Motor neuron (in vitro differentiated cells): ENCODE measurements at places on chromosomes 2 and 18. TPM values are rescaled to one million over a fixed set of nuclear protein-coding genes. Genes with fewer than 3 reads are reported as not detected.

GRCh38 chr2:111244864-111245263, 124.2 kb downstream of the BCL2L11 start:
- no peak for ATAC-seq

DNA sequence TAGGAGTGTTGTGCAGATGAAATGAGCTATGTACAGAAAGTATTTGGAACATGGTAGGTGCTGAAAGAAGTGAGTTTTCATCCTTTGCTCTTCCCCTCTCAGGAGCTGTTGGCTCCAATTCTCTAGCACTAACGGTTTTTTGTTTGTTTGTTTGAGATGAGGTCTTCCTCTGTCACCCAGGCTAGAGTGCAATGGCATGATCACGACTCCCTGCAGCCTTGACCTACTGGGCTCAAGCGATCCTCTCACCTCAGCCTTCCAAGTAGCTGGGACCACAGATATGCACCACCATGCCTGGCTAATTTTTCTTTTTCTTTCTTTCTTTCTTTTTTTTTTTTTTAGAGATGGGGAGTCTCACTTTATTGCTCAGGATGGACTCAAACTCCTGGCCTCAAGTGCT, 12.8 kb downstream of the ABCG5 start:
- ATAC-seq: no peak

GRCh38 chr2:72494392-72494791, 331.4 kb downstream of the EXOC6B start:
- ATAC-seq: no peak

DNA sequence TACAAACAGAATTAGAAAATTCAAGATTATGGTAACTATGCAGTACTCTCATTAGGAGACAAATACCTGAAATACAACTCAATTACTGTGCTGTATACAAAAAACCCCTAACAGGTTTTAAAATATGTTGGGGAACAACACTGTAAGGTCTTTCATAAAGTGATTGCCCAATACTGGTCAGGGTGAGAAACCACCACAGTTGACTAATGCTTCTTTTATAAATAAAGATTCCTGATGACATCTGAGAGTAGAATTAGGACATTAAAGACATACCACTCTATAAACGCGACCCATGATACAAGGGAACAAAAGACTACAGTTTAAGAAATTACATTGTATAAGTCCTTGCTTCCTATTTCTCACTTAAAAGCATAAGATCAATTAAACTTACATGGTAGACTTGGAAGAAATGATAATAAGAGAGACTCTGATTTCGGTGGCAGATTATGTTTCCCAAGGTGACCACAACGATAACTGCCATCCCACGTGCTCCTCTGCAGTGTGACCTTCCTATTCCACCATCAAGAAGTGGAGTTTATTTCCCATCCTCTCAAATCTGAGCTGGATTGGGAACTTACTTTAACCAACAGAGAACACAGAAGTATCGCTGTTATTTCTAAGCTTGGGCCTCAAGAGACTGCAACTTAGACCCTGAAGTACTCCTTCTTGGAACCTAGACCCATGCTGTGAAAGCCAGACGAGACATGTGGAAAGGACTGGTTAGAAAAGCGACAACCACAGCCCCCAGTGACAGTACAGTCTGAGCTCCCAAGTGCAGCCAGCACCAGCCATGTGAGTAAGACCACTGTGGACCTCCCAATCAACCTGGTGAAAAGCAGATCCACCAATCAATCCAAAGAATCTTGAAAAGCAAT, 52.3 kb downstream of the ZNF521 start:
- ATAC-seq: no peak

The SMC6 gene
- 27.4 and 28.2 TPM in 2 replicates for total RNA-seq

GRCh38 chr2:175597286-175597685, 404.8 kb downstream of the LNPK start:
- no peak for ATAC-seq

The SERPINB3 gene
- total RNA-seq: not detected in 2 replicates

The RPL37A gene
- 7,835 and 8,237 TPM in 2 replicates for total RNA-seq

GRCh38 chr2:104698276-104698675, 155.6 kb upstream of the POU3F3 start:
- ATAC-seq: no peak

GRCh38 chr2:219294356-219295351, 14.5 kb downstream of the PTPRN start:
- ATAC-seq: peak; percentile 83

The IL1B gene
- total RNA-seq: not detected in 2 replicates

- ATAC-seq: no peak
Observed at GRCh38 chr2:158189526-158189925, 87.8 kb downstream of the UPP2 start.

DNA sequence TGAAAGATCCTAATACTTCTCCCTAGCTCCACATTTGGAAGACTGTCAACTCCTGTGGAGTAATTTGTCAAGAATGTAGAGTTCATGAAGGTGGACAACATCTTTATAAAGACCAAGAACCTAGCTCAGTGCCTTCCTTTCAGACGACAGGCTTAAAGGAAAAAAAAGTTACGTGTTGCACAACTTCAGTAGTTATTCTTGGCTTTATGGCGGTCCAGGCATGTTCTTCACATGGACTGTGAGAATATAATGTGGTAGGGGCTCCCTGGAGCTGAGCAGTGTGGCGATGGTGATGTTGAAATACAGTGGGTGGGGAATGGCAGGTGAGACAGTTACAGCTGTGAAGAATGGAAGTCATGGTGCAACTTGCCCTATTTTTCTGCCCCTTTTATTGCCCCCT, 3.9 kb downstream of the TAF1B start:
- ATAC-seq: no peak

DNA sequence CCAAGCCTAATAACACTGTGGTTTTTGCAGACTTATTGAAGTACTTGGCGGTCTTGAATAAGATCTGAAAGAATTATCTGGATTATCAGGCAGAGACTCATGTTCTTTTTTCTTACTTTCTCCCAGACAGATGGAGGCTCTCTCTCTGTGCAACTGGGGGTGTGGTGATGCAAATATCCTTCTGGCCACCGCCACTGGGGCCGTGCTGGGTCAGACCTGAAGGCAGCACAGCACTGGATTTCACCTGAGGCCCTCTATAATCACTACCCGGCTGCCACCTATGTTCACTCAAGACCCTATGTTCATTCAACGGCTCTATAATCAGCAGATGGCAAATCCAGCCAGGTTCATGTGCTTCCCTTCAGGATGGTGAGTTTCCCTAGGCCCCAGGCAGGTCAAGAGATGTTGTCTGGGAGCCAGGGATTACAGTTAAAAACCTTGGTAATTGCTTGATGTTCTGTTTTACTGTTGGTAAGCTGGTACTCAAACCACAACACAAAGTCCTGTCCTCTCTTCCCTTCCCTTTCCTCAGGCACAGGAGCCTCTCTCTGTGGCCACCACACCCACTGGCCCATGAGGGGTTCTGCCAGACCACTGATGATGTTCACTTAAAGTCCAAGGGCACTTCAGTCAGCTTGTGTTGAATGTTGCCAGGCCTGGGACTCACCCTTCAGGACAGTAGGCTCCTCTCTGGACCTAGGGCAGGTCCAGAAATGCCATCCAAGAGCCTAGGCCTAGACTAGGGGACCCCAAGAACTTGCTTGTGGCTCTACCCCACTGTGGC, 205.3 kb upstream of the GCFC2 start:
- ATAC-seq: no peak

The MOGAT1 gene
- total RNA-seq: not detected in 2 replicates

GRCh38 chr2:10370390-10370789, 67.7 kb downstream of the HPCAL1 start:
- ATAC-seq: no peak

- ATAC-seq: no peak
Observed at GRCh38 chr2:185833864-185834263, 95.3 kb downstream of the FSIP2 start.

DNA sequence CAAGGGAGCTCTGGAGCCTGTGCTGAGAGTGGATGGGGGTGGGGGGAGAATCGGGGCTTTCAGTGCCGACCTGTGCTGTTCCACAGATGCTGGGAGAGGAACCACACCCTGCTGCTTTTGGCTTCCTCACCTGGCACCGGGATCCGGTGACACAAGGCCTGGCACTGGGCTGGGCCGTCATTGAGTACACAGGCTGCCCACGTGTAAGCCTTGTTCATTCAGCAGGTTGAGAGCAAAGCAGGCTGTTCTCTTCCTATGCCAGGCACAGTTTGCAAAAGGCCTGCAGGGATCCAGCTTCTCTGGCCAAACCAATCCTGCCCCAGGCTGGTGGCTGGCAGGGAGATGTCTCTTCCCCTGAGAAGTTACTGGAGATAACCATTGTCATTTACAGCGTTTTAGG, 17.1 kb downstream of the TRIB2 start:
- ATAC-seq: no peak

The VIL1 gene
- 0.79 and 0.91 TPM in 2 replicates for total RNA-seq

DNA sequence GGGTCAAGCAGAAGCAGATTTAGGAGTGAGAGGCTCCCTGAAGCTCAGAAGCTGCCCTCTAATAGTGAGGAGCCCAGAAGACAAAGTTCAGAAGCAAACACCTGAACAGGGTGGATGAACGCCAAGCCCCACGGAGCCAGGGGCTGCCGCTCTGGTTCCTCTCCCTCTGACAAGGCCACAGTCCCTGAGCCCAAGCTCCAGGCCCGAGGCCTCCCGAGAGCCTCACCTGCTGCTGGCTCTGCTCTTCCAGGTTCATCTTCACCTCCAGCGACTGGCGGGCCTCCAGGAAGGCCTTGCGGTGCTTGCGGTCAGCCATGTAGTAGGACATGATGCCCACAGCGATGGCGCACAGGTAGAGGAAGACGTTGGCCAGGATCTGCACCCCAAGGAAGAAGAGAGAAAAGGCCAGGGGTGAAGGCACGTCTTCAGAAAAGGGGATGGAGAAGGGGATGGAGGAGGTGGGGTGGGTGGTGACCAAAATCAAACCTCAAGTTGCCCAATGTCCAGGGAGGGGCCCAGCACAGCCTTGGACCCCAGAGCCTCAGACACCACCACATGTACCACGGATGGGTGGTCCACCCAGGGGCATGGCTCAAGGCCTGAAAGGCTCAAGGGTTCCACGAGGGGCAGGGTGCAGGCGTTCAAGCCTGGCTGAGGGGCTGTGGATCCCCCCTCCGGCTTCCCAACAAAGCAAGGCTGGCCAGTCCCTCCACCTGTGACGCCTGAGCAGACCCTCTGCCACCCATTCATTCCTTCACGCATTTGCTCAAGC, 47.5 kb downstream of the ADCY3 start:
- ATAC-seq: no peak

The CD207 gene
- 0.32 TPM in 1 of 2 replicates, not detected in the other for total RNA-seq

- ATAC-seq: no peak
Observed at GRCh38 chr2:2867397-2867979, 510.1 kb downstream of the EIPR1 start.

The ZFP36L2 gene
- total RNA-seq: 6.0 and 6.2 TPM in 2 replicates

DNA sequence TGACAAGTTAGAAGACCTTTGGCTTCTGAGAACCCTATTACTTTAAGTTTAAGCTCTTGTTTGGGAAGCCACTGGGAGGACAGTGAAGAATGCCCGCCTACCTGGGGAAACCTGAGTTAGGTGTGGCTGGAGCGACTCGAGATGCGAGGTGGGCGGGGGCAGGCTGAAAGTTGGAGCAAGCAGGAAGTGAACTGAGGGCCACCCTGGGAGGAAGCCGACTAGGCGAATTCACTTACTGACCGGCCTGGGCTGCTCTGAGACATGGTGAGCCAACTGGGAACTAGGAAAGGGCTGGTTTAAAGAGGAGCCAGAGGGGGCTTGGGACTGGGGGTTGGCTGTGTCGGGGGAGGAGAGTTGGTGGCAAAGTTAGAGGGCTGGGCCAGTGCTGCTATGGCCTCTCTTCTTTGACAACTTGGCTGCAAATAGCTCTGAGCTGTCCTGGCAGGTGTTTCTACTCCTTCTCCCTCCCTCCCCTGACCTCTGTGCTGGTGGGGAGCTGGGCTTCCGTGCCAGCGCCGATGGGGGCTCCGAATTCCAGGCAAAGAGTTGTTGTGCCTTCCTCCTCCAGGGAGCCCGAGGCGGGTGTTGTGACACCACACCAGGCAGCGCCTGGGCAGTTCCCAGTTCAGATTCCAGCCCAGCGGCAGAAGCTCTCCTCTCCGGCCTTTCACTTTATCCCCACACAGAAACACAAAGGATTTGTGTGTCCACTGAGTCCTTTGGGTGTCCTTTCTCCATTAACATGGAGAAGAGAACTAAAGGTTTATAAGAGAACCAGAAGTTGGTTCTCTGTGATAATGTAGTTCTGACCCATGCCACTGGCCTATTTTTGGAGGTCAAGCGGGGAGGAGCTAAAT, at the start of gene VAMP8:
Gene VAMP8, plus strand, starts transcription at position 201 of the 857 bp plus-strand sequence. Its CDS starts 61 bp downstream, at position 262.
- ATAC-seq: no peak

GRCh38 chr2:115285416-115285815, 843.0 kb downstream of the DPP10 start:
- no peak for ATAC-seq

The OSBPL1A gene
- 21.6 and 22.2 TPM in 2 replicates for total RNA-seq

DNA sequence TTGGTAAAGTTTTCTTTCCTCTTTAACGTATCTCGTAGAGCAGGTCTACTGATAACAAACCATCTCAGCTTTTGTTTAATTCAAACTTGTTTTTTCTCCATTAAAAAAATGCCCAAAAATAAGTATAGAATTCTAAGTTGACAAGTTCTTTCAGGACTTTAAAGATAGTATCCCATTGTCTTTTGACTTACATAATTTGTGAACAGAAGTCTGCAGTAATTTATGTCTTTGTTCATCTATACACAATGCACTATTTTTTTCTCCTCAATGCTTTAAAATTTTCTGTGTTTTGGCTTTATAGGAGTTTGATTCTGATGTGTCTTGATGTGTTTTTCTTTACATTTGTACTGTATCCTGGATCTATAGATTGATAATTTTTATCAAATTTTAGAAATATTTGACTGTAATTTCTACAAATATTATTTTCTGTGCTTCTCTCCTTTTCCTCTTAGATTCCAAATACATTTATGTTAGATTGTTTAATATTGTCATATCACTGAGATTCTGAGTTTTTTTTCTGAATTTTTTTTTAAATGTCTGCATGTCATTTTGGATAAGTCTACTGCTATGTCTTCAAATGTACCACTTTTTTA, 143.3 kb downstream of the FTCDNL1 start:
- no peak for ATAC-seq

DNA sequence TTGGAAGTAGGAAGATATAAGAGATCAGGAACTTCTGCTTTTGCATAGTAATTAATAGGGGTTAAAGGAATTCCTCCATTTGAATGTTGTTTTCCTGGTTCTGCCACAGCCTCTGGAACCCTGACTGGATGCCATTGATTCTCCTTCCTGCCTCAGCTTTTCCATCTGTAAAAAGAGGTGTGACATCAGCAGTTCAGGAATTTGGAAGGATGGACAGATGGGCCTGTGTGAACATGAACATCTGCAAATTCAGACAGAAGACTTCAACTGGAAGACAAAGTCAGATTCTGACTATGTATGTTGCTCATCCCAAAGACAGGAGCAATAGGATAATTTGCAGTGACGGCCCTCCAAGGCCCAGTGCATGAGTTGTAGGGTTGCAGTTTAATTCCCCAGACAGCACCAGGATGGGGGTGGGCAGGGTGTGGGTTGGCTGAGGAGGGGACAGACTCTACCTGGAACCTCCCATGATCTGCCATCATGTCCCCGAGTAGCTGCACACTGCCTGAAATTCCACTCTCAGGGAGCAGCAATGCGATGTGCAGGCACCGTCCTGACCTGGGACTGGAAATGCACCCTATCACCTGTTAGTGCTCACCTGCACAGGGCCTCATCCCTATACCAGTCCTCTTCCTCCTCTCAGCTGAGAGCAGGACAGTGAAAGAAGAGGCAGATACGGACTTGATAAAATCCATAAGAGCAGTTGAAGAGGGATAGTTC, 98.9 kb upstream of the EPAS1 start:
- no peak for ATAC-seq
